ENCODE measurements at places on chromosomes 13 and 19.

- no peak for DNase-seq
Observed at GRCh38 chr13:41220401-41220800, 26.0 kb upstream of the KBTBD7 start.

DNA sequence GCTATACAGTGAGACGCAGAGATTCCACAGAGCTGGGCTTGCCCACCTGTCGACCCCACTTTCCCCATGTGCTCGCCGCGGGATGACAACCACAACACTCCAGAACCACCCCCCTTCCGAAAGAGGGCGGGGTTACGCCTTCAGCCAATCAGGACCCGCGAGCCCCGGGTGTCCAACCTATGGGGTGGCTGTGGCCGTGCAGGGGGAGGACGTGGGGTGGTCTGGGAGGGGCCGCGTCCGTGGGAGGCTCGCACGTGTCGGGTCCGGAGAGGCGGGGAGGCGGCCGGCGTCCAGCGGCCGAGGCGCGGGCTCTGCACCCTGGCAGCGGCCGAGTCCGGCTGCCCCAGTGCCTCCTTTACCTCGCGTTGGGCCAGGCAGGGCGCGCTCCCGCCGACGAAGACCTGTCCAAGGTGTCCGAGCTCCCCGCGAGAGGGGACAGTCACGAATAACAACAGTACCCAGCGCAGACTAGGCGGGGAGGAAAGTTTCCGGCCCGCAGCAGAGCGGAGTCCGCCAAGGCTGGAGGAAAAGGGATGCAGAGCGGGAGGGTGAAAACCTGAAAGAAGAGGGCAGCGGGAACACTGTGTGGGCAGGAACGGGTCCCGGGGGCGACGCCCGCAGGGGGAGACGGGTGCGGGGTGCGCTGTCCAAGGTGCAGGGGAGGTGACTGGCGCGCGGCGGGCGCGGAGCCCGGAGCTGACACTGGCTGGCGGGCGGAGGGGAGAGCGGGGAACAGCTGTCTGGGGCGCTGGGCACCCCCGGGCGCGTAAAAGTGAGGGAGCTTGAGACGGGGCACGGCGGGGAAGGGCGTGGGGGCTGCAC lies 911 bp downstream of the ENOX1 start:
- peak; percentile 50 for DNase-seq

DNA sequence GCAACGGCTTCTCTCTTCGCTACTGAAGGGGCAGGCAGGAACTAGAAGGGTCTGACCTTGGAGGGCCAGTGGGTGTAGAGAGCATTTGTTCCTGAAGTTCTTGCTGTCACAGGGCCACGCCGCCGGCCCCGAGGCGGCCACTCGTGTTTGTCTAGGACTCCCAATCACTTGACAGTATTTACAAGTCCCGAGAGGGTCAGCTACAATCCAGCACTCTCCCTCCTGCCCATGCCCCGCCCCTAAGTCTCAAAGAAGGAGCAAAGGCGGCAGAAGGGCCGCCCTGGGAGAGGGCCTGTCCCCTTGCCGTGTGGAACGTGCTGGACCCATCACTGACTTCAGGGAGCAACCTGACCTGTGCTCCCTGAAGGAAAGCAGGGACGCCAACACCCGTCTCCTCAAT lies 118.5 kb downstream of the STK24 start:
- DNase-seq, result no peak

GRCh38 chr19:57099199-57099661 lies 20.6 kb upstream of the USP29 start:
- peak; percentile 70 for DNase-seq

DNA sequence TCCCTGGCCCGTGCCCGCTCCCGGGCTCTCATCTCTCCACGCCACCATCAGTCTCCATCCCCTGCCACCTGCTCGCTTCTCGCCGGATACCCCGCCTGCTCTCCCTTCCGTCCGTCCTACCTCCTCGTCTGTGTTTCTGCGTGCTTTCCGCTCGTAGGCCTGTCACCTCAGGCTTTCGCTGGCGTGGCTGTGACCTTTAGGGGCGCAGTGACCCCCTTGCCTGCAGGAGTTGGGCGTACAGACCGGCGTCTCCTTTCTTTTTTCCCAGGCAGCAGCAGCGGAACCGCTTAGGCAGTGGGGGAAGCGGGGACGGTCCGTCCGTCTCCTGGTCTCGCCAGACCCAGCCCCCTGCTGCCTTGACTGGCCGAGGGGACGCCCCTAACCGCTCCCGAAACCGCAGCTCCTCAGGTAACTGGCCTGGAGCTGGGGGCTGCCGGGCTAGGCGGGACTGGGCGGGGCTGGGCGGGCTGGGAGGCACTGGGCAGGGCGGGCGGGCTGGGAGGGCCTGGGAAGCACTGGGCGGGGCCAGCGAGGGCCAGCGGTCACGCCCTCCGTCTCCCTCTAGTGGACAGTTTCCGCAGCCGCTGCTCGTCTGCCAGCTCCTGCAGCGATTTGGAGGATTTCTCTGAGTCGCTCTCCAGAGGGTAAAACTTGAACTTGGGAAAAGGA lies 6.3 kb downstream of the PGLYRP1 start:
- peak; percentile 88 for DNase-seq

DNA sequence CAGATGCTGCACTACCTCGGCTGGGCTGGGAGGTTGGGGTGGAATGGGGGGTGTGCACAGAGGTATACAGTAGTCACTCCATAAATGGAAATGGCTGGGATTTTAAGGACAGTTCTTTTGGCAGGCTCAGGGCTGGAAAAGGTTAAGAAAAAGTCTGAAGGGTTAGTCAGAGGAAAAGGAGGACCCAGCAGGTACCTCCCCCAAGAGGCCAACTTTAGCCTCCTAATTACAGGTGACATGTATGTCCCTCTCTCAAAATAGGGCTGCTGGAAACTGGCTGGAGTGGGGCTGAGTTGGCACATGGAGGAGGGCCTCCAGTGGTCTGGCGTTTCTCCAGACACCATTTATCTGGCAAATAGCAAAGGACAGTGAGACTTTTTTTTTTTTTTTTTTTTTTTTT lies 994 bp downstream of the CCDC194 start:
- no peak for DNase-seq

DNA sequence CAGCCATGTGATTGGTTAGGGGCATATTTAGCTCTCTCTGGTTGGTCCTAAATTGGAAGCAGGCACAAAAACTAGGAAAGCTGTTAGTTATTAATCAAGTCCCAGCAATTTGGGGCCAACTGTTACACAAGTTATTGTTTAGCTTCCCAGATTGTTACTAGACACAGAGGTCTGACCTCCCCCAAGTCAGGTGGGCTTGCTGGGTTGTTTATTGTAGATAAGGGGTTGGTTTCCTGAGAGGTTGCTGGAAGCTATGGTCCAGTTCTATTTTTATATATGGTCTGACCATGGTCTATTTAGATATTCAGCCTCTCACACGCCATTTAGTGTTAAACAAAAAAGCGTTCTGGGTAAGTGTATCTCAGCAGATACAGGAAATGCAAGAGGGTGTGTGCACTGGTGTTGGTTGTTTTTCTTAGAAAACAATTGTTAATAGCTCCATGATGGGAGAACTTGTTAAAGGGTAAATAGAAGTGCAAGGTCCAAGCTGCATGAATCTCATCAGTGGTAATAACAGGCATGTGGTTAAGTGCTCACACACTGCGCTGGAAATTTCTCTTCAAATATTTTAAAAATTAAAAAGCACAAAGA lies 150.0 kb downstream of the RAP2A start:
- DNase-seq, result no peak

DNA sequence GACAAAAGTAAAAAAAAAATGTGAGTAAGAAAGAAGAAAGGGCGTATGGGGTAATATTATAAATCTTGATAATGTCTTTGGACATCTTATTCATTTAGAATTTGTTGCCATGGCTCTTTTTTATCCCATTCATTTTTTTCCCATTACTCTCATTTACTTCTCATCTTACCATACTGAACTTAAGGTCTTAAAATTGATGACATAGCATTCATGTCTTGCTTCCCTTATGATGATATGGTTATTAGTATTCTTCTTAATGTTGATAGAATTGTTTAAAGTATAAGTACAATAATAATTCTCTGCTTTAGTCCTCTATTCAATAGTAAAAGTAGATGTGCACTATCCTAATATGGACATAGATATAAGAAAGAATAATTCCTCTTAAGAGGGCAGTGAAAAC lies 204.1 kb upstream of the KLF12 start:
- no peak for DNase-seq

DNA sequence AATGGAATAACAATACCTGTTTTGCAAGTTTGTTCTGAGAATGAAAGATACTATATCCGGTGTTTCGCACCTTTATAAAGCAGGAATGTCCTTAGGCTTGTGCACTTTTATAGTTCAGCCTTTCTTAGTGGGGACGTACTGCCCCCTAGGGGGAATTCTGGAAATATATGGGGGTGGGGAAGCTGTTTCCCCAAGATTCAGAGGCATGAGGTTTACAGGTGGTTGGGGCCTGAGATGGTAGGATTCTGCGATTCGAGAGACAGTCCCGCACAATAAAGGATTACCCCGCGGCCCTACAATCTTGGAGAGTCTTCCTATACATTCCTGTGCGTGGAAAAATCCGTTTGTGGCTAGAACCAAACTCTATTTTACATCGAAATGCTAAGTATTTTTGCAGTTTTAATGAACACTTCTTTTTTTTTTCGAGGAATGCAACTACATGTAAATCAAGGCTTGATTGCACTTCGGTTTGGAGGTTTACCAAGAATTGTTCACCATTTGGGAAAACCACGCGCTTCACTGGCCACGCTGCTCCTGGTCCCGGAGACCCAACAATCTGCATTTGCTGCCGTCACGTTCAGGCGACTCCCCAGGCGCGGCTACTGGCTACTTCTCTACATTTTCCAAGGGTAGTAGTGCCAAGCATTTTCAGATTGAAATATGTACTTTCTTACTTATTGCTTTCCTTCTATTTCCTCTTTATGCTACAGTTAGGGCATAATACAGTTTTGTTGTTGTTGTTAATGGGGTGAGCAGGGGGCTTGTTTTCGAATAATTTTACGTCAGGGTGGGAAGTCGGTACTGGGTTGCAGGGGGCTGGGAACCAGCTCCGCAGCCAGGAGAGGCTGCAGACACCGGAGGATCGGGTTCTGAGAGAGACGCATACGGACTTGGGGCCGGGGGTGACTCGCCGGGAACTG lies 830 bp downstream of the NEK5 start:
- DNase-seq, result peak; percentile 51

DNA sequence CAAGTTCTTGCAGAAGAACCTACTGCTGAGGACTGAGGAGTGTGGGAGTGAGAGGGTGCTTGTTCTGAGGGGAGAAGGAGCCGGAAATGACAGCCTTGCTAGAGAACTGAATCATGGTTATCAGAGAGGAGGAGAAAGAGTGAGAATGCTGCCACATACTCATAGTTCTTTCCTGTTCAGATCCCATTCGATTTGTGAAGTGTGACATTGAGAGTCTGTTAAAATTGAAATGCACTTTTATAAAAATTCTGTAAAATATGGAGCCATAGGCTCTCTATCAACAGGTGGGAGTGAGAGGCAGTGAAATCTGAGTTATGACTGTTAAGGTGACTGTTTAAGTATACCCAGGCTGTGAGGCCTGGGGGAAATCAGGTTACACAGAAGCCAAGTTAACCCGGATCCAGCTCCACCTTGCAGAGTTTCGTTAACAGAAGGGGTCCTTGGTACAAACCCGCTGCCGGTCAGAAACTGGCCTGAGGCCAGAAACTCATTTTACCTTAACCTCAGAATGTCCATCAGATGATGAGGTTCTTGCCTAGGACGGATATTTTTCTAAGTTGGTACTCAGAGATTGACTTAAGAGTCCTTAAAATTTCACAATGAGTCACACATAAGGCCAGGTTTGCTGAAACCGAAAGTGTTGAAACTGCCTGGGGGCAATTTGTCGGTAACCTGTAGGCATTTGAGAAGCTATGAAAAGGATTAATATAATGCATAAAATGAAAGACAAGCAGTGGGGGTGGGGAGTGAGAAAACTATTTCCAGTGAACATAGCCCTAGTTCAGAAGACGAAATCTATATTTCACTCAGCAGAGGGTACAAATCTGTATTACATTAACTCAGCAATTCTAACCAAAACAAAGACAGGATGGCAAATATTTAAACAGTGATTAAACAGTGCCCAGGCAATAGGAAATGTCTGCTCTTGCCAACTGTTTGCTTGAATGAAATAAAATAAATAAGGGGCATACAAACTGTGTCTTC lies 350.5 kb downstream of the KCNRG start:
- DNase-seq, result peak; percentile 50

GRCh38 chr19:42132851-42133528 lies 744 bp upstream of the POU2F2 start:
- DNase-seq, result peak; percentile 95

- DNase-seq, result no peak
Observed at GRCh38 chr19:42246143-42246921, 3.9 kb upstream of the GSK3A start.

All from activated T-cell treated with anti-CD3 and anti-CD28 coated beads, Interleukin-2, amount 50 U/mL, for 24 hours (primary cell).